NCI-H345 (cell line): ENCODE measurements at places on chromosomes 7 and 10.
A peak's percentile ranks its signal among the peaks of the same experiment; 100 is the strongest.

DNA sequence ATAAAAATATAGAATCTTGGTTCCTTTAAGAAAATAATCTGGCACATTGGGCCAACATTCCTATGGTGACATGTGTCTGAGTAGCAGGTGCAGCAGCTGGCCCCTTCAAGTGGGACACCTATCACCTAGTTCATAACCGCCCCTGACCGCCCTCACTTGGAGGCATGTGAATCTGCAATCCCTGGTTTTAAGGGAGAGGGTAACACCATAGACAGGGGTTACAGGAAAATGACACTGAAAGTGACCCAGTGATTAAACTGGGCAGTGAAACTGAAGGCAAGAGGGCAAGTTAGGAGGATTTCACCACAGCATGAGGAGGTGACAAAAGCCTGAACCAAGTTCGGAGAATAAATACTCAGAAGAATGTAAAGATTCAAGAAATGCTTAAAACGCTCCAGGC lies 1.1 kb downstream of the RSU1 start:
- no peak for DNase-seq

DNA sequence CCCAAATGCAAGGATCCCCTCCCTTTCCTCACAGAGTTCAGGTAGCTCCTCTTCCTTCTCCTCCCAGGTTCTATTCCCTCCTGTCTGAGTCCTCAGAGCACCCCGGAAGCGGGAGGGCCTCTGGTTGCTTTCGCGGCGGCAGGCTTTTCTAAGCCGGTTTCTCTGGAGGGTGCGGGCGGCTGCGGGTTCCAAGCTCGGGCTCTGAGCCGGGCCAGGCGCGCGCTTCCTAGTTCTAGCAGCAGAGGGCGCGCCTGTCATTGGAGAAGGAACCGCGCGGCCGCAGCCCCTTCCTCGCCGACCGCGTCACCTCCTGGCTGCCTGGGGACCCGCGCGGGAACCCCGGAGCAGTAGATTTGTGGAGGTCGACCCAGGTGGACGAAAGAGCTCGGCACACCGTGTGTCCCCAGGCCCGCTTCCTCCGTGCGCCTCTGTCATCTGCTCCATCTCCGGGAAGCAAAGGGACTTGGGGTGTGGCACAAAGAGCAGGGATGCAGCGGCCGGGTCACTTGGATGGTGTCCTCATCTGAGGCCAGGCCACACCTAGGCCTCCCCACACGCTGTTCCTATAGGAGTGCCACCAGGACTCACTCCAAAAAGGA lies 389.0 kb upstream of the PODXL start:
- DNase-seq, result peak; percentile 62

DNA sequence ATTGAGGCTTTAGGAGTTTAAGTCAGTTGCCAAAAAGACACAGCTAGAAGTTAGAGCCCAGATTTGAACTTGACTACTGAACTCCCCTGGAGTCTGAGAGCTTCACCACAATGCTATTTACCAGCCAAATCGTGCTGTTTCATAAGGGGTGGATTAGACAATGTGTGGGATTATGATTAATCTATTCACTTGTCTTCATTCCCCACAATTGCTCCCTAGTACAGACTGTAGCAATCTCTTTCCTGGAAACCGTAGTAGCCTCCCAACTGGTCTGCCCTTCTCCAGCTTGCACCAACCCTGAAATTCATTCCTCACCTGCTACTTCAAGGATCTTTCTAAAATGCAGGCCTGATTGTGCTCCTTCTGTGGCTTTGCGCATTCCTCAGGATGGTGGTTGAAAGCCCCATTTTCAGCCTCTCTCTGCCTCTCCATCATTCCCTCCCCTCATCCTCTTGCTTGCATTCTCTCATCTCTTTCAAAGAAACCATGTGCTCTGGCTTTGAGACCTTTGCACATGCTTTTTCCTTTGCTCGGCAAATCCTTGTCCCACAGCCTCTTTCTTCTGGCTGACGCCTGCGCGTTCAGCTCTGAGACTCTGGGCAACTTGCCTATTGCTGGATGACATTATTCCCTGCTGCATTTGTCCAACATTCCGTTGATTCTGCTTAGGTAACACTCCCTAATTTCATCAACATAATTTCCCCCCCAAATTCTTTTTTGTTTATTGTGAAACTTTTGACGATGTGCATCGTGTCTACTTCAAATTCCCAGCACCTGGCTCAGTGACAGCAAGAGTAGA lies 145.1 kb downstream of the ADRA2A start:
- DNase-seq, result no peak

DNA sequence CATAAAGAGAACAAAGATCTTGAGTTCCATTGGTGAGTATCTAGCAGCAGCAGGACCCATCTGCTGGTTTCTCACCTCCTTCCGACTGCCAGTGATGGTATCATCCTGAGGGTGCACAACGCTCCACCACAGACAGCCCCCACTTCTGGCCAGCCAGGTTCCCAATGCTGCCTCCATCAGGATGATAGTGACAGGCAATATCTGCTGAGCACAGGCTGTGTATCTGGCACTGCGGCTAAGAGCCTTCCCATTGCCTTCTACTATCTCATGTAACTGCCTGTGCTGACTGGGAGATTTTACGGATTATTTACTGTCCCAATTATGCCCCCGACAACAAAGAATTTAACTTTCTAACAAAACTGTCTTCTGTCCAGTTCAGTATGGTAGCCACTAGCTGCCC lies 352.4 kb upstream of the AOAH start:
- no peak for DNase-seq

DNA sequence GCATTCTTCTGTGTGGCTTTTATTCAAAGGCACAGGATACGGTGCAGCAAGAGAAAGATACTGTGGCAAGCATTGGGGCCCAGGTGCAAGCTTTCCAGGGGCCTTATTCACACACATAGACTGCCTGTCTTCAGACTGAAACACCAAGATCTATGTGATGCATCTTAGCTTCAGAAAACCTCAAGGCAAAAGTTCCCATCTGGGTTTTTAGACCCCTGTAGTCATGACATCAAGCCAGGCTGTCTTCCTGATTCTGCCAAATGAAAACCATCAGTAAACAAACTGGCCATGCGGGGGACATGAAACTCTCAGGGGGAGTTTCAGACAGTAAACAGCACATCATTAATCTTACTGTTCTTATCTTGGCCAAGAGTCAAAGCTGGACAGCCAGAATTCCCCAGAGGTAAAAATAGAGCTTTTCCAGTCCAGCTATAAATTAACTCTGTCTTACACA lies 9.8 kb downstream of the AGBL3 start:
- no peak for DNase-seq

- no peak for DNase-seq
These were observed 48.2 kb upstream of the SHH start for GRCh38 chr7:155860461-155860839.

- DNase-seq, result no peak
These were observed 75.4 kb downstream of the NOC3L start for GRCh38 chr10:94287336-94287735.

- no peak for DNase-seq
These were observed 49.3 kb upstream of the ITPRID1 start for GRCh38 chr7:31464601-31465000.

DNA sequence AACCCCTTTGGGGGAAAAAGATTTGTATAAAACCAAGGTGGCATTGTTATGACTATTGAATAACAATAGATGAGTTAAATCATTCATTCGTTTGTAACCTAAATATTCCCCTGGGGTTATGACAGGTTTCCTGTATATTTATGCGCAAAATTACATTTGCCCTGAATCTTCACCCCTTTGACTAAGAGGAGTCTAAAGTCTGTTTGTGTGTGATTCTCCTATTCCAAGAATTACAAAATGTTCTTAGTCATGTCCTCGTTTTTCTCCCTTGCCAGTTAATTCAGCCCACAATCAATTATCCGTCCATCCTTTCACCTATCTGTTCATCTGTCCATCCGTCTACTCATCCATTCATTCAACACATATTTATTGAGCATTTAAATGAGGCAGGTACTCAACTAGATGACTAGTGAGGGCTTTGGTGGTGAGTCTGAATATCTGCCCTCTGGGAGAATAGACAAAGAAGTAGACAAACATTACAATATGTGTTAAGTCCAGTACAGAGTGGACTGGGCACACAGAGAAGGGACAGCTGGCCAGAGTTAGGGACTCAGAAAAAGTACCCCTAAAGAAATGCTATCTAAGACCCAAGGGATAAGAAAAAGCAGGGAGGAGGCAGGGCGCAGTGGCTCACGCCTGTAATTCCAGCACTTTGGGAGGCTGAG lies 35.6 kb upstream of the TCF7L2 start:
- no peak for DNase-seq

- no peak for DNase-seq
These were observed 191.7 kb upstream of the BET1 start for GRCh38 chr7:94195813-94196212.

DNA sequence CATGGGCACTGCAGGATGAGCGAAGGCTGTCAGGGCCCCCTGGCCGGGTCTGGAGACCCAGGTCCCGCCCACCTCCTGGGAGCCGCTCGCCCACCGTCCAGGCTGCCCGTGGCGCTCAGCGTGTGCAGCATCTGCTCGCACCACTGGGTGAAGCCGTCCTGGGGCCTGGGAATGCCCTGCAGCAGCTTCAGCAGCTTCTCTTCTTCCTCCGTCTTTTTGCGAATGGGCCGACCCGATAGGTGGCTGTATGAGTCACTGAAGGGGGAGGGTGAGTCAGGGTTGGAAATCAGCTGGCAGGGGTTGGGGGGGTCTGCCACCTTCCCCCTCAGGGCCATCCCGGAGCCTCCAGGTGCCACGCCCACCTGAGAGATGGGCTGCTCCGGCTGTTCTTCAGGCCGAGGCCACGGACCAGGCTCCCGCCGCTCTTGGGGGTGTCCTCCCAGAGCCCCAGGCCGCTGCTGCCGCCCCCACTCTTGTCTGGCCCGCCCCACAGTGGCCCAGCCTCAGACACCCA lies 8.7 kb downstream of the GNB2 start:
- no peak for DNase-seq

DNA sequence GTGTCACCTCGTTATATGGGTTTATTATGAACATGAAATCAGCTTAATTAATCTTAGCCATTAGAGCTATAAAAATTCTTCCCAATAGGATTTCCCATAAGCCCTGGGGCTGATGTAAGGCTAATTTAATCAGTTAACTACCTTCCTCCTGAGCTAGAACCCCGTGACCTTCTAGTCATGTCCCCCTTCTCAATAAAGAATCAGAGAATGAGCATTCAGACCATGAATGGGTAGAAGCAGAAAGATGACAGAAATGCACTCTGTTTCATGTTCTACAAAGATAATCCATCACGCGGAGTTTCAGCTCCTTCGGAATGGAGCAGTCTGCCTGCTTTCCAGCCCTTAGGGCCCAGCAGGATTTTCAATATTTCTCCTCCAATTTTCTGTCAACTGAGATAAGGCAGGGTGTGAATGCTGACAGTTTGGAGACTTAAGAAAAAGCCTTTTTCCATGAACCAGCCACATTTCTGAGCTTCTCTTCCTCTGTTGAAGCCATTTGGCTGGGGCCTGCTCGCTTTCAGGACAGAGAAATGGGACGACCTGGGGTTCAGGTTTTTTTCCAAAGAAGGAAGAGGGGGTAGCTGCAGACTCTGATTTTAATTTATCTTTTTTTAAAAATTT lies 211.0 kb downstream of the NEBL start:
- DNase-seq, result no peak

DNA sequence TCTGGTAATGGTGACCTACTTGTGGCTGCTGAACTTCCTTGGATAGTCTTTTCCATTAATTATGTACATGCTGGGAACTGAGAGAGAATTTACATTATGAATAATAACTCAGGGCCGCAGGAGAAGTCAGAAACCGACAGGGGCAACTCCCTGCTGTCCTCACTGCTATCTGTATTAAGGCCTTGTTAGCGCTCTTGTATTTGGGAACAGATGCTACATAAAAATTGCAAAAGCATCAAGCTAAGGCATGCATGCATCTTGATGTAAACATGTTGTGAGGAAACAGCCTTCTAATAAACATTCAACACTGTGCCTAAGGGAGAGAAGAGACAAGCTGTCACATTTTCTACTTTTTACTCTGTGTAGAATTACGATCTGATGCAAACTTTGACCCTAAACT lies 158.4 kb downstream of the PARD3 start:
- DNase-seq, result no peak

DNA sequence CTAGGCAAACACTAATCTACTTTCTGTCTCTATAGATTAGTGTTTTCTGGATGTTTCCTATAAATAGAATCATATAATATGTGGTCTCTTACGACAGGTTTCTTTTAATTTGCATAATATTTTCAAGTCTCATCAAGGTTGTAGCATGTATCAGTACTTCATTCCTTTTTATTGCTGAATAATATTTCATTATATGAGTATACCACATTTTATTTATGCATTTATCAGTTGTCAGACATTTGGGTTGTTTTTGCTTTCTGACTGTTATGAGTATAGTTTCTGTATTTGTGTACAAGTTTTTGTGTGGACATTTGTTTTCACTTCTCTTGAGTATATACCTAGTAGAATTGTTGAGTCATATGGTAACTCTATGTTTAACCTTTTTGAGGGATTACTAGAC lies 48.2 kb downstream of the SHOC2 start:
- no peak for DNase-seq

DNA sequence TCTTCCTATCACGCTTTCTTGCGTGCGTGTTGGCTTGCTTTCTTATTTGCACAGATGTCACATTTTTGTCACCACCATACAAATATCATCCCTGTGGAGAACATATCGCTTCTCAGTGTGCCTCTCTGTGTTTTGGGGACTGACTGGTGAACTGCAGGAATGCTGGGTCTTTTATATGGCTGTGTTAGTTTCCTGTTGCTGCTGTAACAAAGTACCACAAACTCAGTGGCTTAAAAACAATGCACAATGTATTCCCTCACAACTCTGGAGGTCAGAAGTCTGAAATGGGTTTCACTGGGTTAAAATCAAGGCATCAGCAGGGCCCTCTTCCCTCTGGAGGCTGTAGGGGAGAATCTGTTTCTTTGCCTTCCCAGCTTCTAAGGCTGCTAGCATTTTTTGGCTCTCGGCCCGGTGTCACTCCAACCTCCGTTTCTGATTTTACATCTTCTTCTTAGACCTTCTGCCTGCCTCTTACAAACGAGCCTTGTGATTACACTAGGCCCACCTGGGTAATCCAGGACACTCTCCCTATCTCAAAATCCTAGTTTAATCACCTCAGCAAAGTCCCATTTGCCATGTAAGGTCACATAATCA lies 82.0 kb downstream of the LRMDA start:
- DNase-seq, result no peak

DNA sequence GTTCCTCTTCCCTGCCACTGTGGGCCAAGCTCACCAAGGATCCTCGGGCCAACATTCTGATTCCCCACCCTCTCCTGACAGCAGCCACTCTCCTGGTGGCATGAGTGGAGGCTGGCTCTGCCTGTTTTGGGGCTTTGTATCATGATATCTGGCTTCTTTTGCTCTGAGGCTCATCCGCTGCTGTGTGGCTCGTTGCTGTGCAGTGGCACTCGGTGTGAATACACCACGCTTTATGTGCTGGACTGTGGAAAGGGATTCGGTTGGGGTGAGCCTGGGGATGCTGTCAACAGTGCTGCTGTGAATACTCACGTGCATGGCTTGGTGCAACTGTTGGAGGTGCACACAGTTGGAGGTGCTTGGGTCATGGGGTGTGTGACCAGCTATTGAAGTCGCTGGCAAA lies 208.5 kb downstream of the COBL start:
- DNase-seq, result no peak
